RPMI7951 (cell line): ENCODE measurements at places on chromosomes 7 and 10. TPM values are rescaled to one million over a fixed set of nuclear protein-coding genes. Genes with fewer than 3 reads are reported as not detected.

DNA sequence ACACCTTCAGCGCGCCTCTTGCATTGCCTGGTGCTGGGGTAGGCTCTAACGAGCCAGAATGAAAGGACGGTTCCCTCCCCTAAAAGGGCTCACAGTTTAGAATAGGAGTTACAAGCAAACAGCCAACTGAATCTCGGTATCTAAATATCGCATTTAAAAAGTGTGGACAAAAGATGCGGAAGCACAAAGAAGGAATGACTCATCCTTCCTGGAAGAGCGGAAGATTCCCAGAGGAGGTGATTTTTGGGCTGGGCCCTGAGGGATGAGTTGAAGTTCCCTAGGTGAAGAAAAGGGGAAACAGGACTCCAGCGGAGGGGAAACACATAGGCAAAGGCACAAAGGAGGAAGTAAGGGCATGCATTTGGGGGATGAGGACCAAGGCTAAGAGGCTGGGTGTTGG, 29.9 kb downstream of the SRRM3 start:
- DNase-seq = no peak

GRCh38 chr10:122521011-122521410, 39.5 kb upstream of the DMBT1 start:
- DNase-seq = no peak

DNA sequence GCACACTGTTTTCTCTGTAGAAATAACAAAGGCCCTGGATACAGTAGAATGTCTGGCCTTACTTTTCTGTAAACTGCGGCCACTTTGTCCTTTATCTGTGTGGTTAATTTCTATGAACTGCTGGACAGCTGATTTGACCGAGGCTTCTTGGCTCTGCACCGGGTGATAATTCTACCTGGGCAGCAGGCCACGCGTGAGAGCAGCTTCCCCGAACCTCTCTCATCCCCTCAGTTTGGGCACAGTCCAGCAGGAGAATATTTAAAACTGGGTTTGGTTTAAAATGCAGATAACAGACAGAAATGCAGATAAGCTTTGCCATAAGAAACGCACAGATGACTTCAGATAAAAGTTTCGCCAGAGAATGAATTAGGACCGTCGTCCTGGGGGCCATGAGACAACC, 81.0 kb downstream of the CELF2 start:
- DNase-seq = no peak

DNA sequence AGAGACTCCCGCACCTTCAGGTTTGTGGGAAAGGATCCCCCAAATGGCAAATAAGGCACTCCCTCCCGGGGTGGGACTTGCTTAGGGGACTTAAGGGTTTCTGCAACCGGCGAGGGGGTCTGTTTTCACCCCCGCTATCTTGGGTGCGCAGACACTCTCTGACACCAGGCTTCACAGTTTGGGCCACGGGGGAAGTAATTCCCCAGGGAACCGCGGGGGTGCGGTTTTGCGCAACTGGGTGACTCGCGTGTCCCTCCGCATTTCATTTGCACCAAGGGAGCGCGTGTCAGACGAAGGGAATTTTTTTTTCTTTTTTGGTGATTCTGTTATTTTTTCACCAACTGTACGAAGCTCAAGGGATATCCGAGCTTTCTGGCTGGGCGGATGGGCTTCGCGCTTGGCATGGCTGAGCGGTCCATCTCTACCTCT, 1.7 kb downstream of the GRM8 start:
- no peak for DNase-seq

Gene NCF1
- total RNA-seq = not detected in 2 replicates

Gene TMEM229A
- total RNA-seq = not detected in 2 replicates

Gene FKBP6
- total RNA-seq = not detected in 2 replicates
